Amniotic epithelial cell (primary cell): ENCODE measurements at places on chromosomes 7 and 10.

- no peak for DNase-seq
Observed at GRCh38 chr7:129777993-129778769, 166.7 kb downstream of the NRF1 start.

DNA sequence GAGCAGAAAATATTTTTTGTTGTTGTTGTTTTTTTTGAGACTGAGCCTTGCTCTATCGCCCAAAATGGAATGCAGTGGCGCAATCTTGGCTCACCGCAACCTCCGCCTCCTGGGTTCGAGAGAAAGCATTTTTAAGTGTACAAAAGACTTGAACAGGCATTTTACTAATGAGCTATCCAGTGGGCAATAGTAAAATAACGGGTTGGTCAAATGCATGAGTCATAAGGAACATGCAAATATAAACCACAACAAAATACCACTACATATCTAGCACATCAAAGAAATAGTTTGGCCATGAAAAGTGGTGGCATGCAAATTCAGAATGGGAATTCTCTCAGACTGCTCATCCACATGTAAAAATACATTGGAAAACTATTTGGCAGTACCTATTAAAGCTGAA lies 71.7 kb upstream of the TMEM106B start:
- peak; percentile 93 for DNase-seq

GRCh38 chr10:76021398-76021797 lies 590.0 kb downstream of the LRMDA start:
- DNase-seq = no peak

DNA sequence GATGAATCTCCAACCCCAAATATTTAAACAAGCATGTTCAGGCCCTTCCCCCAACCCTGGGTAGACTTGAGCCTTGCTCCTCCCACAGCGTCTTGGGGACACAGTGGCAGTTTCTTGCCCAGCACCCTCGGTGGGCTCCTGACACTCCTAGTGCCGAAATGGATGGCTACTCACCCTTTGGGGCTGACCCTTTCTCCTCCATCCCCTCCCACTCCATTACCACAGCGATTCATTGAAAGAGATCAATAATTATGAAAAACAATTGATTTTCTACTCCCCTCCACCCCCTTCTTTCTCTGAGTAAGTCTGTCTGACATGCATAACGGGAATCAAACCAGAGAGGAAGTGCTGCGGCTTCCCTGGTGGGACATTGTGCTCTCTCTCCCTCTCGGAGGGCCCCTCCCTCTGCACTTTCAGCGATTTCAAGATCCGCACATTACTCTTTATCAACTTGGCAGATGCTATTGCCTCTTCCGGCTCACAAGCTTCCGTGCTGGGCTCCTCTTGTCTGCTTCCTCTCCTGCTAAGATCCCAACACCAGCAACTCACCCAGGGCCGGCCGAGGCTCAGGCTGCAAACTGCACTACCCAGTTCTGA lies 79.0 kb upstream of the PLXNA4 start:
- peak; percentile 63 for DNase-seq

DNA sequence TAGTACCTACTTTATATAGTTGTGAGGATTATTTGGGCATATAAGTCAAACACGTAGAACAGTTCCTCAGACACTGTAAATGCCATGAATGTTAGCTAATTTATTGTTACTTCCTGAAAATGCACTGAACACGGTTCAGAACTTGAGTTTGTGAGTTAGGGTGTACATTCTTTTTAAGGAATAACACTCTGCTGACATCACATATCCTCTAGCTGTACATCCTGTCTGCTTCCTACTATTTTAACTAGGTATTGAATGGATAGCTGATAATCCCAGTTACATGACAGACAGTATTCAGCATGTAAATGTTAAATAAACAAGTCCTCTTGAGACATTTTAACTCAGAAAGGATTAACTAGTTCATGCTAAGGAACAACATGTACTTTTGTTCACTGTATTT lies 16.0 kb downstream of the SAMD8 start:
- DNase-seq = peak; percentile 29

- DNase-seq = no peak
Observed at GRCh38 chr10:123966896-123967231, 75.3 kb upstream of the CPXM2 start.

DNA sequence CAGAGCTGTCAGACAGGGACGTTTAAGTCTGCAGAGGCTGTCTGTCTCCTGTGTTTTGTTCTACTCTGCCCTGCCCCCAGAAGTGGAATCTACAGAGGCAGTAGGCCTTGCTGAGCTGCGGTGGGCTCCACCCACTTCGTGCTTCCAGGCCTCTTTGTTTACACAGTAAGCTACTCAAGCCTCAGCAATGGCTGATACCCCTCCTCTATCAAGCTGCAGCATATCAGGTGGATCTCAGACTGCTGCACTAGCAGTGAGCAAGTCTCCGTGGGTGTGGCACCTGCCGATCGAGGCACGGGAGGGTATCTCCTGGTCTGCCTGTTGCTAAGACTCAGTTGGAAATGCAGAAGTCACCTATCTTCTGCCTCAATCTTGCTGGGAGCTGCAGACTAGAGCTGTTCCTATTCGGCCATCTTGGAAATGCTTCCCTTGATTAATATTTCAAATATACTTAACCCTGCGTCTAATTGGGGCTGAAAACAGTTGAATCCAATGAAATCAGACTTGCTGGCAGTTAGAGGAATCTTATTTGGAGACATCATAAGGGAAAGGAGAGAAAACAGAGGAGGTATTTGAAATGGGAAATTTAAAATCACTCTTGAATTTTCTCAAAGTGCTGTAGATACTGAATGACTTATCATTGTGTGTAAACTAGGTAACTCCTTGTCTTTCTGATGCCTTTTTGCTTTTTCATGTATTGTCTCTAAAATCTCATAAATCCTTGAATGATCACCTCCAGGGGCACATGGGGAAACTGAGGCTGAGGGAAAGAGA lies 13.8 kb upstream of the CYP3A5 start:
- peak; percentile 7 for DNase-seq
